Gastrocnemius medialis (tissue), 4 donors: ENCODE measurements at places on chromosomes 1 and 21.

DNA sequence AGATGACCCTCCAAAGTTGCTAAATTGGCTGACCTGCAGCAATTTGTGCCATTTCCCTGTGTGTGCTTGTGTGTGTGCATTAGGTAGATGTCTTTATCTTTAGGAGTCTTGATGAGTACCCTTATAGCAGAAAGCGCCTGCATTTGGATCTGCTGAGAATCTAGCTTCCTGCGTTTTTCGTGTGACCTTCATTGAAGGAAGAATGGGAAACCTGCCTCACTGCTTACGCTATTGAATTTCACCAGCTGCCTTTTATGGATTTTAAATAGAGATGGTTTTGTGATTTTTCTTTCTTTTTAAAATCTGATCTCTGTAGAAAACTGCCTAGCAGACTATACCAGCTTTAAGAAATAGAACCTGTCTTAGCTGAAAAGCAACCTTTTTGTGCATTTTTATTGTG lies 124.5 kb downstream of the CACHD1 start:
- H3K36me3 ChIP-seq, result no peaks in the 10 kb centered on the region
- no peak overlapping the region for H3K4me3 ChIP-seq
- no peaks in the 10 kb centered on the region for H3K27me3 ChIP-seq
- no peak for DNase-seq
- no peak overlapping the region for H3K27ac ChIP-seq

DNA sequence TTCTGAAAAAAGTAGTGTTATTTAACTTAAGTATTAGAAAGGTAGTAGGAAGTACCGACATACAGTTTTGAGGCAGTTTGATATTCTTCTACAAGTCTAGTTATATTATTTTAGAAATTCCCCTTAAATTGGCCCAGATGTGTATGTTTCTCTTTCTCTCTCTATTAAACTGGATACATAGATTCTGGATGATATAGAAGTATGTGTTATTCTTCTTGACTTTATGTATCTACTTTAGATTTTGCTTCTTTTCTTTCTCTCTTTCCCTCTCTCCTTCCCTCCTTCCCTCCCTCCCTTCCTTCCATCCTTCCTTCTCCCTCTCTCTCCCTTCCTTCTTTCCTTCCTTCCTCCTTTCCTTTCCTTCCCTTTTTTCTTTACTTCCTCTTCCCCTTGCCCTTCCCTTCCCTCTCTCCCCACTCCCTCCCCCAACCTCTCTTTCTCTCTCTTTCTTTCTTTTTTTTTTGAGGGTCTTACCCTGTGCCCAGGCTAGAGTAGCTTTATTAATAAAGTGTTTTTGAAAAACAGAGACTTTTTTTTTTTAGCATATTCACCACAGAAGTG lies 124.3 kb downstream of the OSBPL9 start:
- H3K27ac ChIP-seq, result no peak overlapping the region
- peaks cover 73% of the 10 kb centered on the region for H3K4me1 ChIP-seq
- no peak for DNase-seq
- H3K4me3 ChIP-seq, result no peak overlapping the region
- no peaks in the 10 kb centered on the region for H3K27me3 ChIP-seq

GRCh38 chr1:53470155-53470554 lies 11.0 kb downstream of the DMRTB1 start:
- H3K27ac ChIP-seq, result no peak overlapping the region
- H3K4me3 ChIP-seq, result no peak overlapping the region

DNA sequence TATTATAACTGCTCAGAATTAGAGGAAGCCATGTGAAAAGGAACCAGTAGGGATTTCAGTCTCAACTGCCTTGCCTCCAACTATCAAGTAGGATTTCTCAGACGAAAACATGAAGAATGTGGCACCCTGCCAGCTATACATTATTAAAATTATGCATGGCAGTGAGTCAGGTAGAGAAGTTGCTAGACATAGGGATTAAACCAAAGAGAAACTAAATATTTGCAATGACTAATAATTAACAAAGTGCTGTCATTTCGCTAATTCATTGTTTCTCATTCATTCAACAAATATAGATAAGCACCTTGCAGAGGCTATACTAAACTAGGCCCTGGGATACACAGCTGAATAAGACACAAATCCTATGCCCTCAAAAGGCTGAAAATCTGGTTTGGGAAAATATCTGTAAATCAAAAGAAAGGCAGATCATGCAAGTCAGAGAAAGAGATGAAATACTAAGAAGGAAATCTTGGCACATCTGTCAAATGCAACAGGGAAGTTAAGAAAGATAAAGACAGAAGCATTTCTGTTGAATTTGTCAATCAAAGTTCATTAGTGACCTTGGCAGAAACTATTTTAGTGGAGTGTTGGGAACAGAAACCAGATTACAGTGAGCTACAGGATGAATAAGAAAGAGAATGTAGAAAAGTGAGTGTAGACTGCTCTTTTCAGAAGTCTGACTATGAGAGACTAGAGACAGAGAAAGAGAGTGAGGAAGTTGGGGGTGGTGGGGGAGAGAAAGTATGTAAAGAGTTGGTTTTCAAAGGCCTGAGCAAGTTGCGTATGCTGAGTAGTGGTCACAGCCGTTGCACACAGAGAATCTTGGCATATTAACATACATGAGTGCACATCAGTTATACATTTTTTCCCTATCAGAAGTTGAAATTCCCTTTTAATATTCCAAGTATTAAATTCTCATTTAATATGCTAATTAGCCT lies 14.7 kb upstream of the NBPF11 start:
- DNase-seq, result no peak
- H3K27ac ChIP-seq, result no peak overlapping the region
- no peaks in the 10 kb centered on the region for H3K36me3 ChIP-seq
- H3K27me3 ChIP-seq, result peaks cover under 1% of the 10 kb centered on the region
